Gastrocnemius medialis (tissue), 4 donors: ENCODE measurements at places on chromosomes 3 and 15. TPM values are rescaled to one million over a fixed set of nuclear protein-coding genes. Genes with fewer than 3 reads are reported as not detected.
A peak's percentile ranks its signal among the peaks of the same experiment; 100 is the strongest.

IGF1R gene
- 10.1 TPM for total RNA-seq

- DNase-seq = no peak
These were observed 53.3 kb upstream of the TRIM71 start for GRCh38 chr3:32764481-32764880.

- DNase-seq = no peak
These were observed 1.1 kb upstream of the BCL2L10 start for GRCh38 chr15:52113708-52114107.

- DNase-seq = peak; percentile 20
These were observed 7.4 kb upstream of the PSMD6 start for GRCh38 chr3:64030741-64031140.

DNA sequence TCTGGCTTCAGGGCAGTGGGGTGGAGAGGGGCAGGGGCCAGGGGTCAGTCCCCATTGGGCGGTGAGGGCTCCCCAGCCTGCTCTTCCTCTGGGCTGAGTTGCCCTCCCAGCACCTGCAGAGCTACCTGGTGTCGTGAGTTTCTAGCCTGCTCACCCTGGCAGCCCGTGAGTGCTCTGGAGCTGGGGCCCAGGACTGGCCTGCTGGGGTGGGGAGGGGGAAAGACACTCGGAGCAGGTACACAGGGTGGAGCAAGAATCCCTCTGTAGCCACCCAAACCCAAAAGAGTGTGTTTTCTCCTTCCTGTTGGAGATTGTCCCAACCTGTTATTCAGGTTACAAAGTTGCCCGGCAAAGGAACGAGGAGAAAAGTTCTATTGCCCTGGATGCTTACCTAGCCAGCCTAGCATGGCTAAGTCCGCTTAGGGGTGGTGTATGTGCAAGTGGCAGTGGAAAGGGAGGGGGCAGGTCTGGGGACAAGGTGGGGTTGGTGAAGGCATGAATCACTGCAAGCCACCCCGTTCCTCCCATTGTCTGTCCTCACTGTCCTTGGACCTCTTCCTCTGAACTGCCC is 8.9 kb downstream of the FAM3D start:
- DNase-seq = no peak

DNA sequence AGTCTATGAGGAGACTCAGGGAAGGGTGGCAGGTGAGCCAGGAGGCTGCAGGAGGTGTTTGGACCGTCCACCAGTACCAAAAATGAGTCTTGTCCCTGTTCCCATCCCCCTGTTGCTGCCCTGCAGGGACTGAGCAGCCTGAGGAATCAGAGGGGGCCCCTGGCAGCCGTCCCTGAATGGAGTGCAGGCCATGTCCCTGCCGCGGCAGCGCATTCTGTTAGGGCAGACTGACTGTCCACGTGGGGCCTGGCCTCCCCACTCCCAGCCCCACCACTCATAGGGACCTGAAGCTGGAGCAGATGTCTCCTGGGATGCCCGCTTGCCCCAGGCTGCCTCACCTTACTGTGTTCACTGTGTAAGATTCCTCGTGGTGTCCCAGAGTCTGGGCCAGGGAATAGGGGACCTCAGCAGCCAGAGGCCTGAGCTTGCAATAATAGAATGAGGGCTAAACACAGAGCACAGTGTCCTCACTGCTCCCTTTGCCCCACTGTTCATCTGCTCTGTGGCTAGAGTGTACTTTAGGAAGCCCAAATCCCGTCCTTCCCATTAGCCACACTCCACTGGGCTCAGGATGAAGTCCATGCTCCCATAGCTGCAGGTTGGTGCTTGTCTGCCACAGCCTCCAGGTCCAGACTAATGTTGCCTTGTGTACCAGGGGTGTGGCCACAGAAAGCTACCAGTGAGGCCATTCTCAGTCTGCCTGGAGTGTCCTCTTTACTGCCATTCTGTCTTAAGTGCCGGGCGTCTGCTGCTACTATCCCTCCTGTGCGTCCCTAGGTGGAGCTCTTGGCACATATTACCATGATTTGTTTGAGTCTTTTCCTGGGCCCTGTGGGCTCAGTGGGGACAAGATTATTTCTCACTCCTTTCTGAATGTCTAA is 63.2 kb downstream of the HCN4 start:
- no peak for DNase-seq

GRCh38 chr3:119018690-119019463 is 15.8 kb downstream of the IGSF11 start:
- DNase-seq = peak; percentile 30

DNA sequence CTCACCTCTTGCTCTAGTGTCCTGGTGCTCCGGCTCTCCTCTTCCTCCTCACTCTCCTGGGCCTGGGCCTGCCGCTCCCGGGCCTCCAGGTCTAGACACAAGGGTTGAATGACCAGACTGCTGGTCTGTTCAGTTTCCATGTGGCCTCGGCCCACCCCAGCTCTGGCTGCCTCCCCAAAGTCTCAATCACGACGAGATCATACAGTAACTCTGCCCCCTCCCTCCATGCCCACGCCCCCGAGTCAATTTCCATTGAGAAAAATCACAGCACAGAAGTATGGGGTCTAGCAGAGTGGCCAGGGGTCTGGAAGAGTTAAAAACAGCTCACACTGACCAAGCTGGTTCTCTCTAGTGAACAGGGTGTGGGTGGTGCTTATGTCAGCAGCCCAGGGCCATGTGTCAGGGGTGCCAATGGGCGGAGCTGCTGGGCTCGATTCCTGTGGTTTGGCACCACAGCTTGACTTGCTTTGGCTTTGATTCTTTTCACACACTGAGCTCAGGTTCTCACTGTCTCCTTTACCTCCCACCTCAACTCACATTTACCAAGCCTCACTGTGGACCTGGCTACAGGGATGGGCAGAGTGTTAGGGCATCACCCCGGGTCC is 6.9 kb downstream of the C15orf62 start:
- DNase-seq = peak; percentile 70

- DNase-seq = no peak
These were observed 985 bp downstream of the VPS13C start for GRCh38 chr15:62059108-62059815.

DNA sequence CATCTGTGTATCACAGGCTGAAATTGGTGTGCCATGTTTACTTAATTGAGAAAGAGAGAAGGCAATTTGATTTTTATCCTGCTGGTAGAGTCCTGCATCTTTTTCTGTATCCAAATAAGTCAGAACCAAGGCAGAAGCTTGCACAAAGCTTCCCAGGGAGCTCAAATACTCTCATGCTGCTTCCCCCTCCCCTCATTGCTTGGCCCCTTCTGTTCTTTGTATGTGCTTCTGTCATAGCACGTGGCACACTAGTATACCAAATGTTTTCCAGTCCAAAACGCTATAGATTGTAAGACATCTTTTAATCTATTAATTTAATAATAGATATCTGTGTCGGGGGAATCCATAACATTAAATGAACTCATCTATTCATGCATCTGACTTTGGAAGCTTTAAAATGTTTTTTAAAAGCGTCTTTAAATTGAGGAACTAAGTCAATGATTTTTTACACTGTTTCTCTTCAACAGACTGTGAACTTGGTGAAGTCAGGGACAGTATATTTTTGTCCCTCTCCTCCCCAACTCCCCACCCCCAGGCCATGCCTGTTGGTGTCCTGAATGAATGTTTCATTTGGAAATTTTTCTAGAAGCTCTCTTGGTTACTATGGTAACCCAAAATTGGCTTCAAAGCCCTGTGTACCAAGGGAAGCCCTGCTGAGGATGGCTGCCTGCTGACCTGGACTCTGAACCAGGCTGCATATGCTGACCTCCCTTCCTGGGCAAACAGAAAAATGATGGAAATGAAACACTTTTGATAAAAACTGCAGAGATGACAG is 26.2 kb upstream of the SLC35G2 start:
- no peak for DNase-seq

GRCh38 chr3:101020351-101021015 is 27.3 kb upstream of the ABI3BP start:
- DNase-seq = no peak

- no peak for DNase-seq
These were observed 52.4 kb upstream of the BLM start for GRCh38 chr15:90664650-90665287.
